ENCODE measurements at places on chromosomes 5 and 9. TPM values are rescaled to one million over a fixed set of nuclear protein-coding genes. Genes with fewer than 3 reads are reported as not detected.

The FAXDC2 gene
- 37.5 TPM for total RNA-seq

DNA sequence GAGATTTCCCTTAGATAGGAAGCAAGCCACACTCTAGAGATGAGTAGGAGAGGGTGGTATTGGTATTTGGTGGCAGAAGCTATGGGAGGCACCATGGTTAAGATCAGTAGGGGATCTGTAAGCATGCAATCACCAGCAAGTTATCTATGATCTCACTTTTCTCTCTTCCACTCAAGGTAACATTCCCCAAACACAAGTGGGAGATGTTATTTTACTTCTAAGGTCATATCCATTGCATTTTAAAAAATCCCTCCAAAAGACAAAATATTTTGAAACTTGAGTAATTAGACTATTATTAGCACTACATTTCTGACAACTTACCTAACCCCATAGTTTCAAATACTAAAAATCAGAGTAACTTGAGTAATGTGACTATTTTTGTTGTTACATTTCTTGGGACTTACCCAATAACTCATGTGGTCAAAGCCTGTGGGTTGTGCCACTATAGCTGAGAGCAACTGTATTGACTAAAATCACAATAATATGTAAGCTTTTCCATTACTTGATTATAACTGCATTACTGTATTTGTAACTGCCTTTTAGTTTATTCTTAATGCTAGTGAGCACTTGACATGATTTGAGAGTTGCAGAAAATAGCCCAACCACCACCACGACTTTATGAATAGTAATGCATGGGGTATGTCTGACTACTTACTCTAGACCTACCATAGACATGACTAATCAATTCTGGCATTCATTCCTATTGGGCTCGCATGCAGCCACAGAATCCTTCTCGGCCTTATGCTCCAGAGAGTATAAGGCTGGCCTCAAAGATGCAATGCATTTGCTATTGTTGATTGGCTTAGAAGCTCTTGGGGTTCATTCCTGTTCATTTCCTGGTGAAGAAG, 264.7 kb downstream of the TRIM32 start:
- DNase-seq: no peak

GRCh38 chr5:135329913-135330797, 68.9 kb downstream of the MACROH2A1 start:
- DNase-seq: no peak

DNA sequence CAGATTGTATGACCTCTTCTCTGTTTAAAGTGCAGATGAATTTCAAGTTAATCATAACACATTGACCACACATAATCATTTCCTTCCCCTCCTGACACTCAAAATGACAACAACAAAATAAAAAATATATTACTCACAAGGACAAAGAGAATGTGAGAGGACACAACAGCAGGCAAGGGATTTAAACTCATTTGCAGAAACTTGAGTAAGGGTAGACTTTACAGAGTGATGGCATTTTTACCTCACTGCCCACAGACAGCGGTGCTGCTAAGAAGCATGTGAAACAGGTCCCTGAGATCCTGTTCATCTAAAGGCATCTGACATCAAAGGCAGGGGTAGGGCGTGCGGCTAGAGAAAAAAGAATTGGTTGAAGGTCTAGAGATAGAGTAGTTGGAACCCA, 99.0 kb downstream of the TRIM36 start:
- no peak for DNase-seq

The SPAG8 gene
- 20.6 TPM for total RNA-seq

The WDR38 gene
- 11.4 TPM for total RNA-seq

The ENTREP1 gene
- 47.9 TPM for total RNA-seq

Data from lung (tissue), 17 donors.